ENCODE measurements at places on chromosomes 7 and 10. TPM values are rescaled to one million over a fixed set of nuclear protein-coding genes. Genes with fewer than 3 reads are reported as not detected.

DNA sequence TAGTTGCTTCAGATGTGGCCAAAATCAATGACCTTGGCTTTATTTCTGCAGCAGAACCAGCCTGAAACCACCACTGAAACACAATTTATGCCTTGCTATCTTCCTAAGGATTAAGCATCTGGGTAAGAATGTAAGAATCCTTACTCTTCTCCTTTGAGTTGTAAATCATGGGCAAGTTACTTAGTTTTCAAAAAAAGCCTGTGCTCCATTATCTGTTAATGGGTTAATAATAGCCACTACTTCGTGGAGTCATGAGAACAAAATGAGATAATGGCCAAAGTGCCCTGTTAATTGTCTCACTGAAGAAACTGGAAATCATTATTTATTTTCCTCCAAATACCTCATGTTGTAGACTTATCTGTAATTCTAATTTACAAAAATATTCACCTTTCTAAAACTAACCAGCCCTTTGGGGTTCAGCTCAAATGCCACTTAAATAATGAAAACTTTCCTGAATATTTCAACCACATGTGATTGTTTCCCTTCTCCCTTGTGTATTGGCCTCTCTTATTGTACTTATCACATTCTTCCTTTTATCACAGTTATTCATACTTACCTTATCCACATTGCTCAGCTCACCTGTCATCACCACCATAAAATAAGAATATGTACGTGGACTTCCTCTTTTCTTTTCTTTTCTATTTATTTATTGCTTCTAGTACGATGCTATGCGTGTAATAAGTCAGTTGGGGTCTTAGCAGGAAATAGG is 2.0 kb upstream of the AASS start:
- no peak for DNase-seq

DNA sequence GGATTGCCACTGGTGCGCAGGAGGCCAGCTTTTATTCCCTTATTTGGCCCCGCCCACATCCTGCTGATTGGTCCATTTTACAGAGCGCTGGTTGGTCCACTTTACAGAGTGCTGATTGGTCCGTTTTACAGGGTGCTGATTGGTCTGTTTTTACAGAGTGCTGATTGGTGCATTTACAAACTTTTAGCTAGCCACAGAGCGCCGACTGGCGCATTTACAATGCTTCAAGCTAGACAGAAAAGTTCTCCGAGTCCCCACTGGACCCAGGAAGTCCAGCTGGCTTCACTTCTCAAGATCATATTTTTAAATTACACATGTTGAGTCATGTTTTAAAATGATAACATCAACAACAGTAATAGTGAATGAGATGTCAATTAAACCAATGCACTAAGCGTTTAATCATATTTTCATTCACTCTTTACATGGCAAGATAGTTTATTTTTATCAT is 128.3 kb downstream of the CUBN start:
- no peak for DNase-seq

DNA sequence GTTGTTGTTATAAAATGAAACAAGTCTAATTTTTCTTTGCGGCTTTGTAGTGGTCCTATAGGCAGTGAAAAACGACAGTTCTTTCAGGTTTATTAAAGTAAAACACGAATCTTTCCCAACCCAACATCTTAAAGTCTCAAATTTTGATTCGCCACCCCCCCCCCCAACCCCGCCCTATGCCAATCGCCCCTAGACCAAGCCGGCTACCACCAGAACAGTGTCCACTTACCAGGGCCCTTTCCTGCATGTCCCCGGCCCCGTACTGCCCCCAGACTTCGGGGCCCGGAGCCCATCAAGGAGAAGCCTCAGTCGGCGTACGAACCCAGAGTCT is 335 bp upstream of the CHCHD1 start:
- no peak for DNase-seq

GRCh38 chr7:132526111-132526740 is 50.0 kb downstream of the PLXNA4 start:
- no peak for DNase-seq

- no peak for DNase-seq
Measured at GRCh38 chr10:108957681-108958080, 965.6 kb downstream of the XPNPEP1 start.

GRCh38 chr10:117350909-117351308 is 24.3 kb downstream of the PDZD8 start:
- no peak for DNase-seq

DNA sequence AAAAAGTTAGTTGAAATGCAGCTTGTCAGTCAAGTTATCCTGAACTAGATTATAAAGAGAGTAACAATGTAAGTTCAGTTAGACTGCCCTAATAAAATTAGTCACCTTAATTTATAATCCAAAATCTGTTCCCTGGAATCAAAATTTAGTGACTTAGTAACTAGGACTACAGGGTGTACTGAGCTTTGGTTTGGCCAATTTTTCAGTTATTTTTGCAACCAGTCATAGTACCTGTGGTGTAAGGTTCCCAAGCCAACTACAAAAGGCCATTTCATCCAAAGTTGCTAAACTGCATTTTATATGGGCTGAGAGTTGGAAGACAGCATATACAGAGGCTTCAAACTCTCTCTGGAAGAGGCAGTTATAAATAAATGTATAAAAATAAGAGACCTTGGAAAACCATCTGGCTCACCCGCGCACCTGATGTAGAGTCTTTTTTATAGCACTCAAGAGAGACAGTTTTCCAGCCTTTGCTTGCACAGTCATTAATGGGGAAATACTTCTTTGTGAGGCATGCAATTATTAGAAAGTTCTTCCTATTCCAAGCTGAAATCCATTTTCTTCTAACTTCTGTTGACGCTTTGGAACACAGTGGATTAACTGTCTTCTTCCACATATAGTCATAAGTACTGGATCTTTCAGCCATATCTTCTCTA is 59.2 kb downstream of the PUS7 start:
- no peak for DNase-seq

GRCh38 chr10:130459011-130459410 is 322.8 kb downstream of the GLRX3 start:
- DNase-seq: no peak

Gene FAM13C
- 0.11 TPM for total RNA-seq

Data from pulmonary artery endothelial cell (primary cell).